ENCODE measurements at places on chromosomes 3 and 15.

GRCh38 chr3:137764001-137764433, at the start of gene SOX14:
Gene SOX14, plus strand, starts transcription at chr3:137764315. Its CDS starts 470 bp downstream, at chr3:137764785.
- no peak for DNase-seq

- DNase-seq, result no peak
Observed at GRCh38 chr15:63212050-63213004, 22.9 kb downstream of the RAB8B start.

DNA sequence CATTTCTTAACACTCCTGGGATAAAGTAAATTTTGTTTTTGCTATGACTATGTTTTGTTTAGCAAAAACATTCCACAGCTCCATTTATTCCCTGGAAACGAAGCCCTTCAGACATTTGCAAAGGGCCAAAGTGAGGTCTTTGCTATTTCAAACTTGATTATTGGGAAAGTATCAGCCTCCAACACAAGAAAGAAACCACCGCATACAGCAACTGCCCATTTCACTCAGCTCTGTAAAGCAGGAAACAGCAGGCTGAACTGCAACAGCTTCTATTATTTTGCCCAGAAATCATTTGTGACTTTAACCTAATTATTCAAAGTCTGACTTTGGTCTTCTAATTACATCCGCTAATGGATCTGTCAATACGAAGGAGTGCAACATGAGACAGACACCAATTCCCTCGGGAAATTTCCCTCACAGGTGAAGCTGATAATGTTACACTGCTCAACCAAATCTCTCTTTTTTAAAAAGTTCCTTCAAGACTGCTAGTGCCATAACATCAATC, 72.1 kb downstream of the RFTN1 start:
- no peak for DNase-seq

DNA sequence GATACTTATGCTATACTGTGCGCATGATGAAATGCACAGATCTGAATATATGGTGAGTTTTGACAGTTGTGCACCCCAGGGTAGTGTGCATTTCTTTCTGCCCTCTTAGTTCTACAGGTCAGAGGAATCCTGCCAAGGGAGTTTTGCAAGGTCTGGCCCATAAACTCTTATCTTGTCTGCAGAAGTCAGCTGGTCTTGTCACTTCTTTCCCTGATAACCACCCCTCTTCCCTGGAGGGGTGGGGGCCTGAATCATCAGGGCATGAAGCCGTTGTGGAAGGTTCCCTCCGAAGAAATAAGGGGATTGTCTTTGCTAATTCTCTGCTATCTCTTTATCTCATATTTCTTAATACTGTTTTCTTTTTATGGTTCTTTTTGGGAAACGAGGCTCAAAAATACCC, 30.4 kb downstream of the TRIM71 start:
- no peak for DNase-seq

DNA sequence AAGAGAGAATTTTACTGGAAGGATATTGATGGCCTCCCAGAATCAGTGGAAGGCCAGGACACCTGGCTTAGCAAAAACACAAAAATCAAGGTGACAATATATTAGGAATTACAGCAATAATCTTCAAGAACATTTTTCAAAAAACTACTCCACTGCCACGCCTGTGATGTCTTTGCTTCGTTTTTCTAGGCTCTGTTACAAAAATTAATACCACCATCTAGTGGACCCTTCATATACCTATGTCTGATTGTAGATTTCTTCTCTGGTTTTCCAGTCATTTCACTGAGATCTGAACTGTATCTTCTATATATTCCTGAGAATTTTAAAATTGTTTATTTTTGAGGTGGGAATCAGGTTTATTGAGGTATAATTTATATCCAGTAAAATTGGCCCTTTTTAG, 5.6 kb upstream of the SLC33A1 start:
- DNase-seq, result no peak

DNA sequence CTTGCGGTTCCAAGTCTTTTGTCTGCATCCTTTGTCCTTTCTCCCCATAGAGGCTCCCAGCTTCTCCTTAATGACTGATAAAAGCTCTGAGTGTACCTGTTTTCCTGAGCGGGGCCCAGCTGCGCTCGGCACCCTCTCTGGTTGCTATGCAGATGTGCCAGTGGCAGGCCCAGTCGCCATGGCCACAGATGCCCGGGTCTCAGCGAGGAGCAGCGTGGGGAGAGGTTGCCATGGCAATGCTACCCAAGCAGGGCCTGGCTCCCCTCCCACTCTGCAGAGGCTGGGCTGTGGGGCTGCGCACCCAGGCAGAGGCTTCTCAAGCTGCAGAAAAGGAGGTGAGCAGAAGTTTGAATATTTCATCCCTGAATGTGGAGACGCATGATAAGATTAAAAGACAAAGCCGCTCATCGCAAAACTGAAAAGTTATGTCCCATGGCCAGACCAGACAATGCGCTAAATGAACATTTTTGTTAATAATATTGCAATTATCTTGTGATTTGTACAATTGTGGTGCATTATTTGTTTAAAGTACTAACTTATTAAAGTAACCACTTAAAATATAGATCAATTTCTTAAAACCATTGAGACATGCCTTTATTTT, 66.1 kb downstream of the TPRA1 start:
- DNase-seq, result no peak

- DNase-seq, result no peak
Observed at GRCh38 chr3:192207239-192207638, 520.1 kb downstream of the FGF12 start.

DNA sequence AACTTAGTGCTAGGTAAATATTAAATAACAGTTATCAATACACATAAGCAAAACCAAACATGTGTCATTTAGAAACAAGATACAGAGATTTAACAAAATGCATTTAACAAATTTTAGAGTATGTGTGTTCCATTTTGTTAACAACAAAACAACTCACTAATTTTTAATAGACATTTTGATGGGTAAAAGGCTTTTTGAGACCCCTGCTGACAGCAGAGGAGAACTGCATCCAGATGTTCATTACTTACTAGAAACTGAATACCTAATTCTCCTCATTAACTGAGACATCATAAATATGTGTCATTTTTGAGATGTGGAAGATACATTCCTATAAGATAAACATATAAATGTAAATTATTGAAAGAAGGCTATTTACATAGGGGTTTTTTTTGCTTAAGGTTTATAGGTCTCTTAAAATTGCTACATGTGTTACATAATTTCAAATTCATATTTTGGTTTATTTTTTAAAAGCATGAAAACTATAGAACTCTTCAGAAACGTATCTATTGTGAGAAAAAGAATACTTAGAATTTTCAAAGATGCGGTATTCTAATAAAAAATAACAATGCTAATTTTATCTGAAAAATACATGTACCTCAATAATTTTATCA, 1009.8 kb downstream of the TUSC7 start:
- DNase-seq, result no peak

DNA sequence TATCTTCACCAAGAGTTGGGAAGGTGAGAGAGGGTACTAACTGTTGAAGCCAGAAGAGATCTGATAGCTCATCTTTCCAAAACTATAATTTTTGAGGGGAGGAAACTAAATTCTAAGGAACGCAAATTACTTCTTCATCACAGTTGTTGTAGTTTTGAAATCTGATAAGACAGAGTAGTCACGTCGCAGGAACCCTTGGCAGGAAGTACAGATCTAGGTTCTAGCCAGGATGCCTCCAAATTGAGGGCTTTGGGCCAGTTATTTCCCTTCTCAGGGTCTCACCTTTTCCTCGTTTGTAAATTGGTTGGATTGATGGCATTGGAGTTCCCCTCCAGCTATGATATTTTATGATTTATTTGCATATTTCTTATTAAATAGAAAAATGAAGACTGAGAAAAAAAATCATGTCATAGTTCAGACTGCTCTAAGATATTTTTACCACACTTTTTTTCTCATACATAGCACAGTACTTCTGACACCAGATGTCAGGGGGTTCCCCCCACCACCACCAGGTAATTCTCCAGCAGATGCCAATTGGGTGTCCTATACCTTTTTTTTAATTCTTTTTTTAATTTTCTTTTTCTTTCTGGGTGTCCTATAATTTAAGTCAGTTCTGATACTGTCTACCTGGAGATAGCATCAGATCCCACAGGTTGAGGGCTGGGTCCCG, 32.3 kb upstream of the APH1B start:
- DNase-seq, result no peak

DNA sequence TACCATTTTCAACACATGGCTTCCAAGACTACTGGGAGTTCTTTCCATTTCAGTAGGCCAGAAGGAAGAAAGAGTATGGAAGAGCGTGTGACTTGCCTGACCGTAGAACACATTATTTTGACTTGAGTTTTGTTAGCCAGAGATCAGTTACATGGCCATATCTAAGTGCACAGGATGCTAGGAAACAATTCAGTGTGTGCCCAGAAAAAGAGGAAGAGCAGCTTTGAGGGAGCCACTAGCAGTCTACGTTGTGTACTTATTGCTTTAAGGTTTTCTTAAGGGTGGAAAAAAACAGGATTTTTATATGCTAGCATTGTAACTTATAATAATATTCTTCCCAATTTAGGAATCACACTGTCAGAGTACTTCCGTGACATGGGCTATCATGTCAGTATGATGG, 44.1 kb upstream of the GRAMD1C start:
- DNase-seq, result no peak

DNA sequence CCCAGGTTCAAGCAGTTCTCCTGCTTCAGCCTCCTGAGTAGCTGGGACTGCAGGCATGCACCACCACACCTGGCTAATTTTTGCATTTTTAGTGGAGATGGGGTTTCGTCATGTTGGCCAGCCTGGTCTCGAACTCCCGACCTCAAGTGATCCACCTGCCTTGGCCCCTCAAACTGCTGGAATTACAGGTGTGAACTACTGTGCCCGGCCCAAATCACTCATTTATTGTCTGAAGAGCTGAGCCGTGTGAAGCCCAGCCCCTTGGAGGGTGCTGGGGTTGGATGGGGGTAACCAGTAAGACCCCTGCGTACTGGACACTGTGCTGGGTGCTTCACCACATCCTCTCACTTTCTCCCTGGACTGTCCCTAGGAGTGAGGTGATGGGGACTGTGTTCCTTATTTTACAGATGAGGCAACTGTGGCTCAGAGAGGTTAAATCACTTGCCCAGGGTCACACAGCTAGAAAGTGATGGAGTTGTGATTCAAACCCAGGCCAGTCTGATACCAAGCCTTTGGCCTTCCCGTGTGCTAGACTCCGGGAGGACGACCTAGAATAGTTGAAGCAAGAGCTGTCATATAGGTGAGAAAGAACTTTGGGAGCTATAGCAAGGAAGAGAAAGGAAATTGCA, 41.7 kb upstream of the IREB2 start:
- no peak for DNase-seq

DNA sequence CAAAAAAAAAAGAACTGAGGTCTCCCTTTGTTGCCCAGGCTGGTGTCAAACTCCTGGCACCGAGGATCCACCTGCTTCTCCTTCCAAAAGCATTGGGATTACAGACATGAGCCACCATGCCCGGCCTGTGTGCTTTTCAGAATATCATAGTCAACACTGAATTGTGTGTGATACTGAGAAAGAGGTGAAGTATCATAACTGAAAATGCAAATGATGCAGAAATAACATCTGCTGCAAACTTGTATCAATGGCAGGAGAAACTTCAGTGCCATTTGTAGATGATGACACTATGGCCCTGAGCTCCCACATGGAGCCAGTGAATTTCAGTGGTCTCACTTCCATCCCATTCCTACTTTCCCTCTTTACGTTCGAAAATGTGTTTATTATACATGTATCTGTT, 21.9 kb downstream of the IL12A start:
- no peak for DNase-seq

- DNase-seq, result no peak
Observed at GRCh38 chr3:13567684-13568514, 19.0 kb downstream of the FBLN2 start.

- DNase-seq, result no peak
Observed at GRCh38 chr15:27573805-27574485, 525.2 kb downstream of the OCA2 start.

GRCh38 chr15:58864602-58865424, 68.7 kb downstream of the SLTM start:
- no peak for DNase-seq

DNA sequence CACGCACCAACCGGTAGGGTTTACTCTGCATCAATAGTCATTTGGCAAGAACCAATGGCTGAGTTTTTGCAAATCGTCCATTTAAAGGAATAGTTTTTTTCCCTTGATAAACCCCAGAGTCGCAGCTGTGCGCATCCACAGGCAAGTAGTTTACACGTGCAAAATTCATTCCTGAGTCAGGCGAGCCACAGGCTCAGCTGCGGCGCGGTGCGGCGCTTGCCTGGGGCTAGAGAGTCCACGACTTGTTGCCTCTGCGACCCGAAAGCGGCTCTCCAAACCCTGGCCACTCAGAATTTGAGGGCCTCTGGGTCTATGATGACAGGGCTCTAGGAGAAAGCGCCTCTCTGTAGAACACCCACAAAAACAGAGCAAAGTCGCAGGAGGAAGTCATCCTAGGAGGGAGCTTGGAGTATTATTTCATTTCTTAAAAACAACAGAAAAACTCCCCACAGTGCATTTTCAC, 36.7 kb downstream of the ZIC4 start:
- DNase-seq, result no peak

DNA sequence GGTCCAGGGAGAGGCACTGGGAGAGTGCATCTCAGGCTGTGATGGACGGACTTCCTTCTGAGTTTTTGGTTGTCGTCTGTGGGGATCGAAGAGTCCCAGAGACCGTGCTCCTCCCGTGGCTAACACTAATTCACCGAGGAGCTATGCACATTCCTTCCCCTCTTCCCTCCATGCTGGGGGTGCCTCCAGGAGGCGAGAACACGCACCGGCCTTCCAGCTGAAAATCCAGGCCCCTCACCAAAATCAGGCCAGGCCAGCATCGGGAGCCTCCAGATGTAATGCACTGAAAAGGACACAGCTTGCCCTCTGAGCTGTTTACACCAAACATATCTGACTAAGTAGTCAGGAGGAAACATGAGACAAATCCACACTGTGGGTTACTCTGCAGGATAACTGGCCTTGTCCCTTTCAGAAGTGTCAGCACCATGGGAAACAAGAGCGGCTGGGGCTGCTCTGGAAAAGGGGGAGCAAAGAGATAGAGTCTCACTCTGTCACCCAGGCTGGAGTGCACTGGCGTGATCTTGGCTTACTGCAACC, 5.5 kb downstream of the RNU5B-1 start:
- no peak for DNase-seq

- no peak for DNase-seq
Observed at GRCh38 chr3:152714507-152714906, 120.4 kb upstream of the P2RY1 start.

DNA sequence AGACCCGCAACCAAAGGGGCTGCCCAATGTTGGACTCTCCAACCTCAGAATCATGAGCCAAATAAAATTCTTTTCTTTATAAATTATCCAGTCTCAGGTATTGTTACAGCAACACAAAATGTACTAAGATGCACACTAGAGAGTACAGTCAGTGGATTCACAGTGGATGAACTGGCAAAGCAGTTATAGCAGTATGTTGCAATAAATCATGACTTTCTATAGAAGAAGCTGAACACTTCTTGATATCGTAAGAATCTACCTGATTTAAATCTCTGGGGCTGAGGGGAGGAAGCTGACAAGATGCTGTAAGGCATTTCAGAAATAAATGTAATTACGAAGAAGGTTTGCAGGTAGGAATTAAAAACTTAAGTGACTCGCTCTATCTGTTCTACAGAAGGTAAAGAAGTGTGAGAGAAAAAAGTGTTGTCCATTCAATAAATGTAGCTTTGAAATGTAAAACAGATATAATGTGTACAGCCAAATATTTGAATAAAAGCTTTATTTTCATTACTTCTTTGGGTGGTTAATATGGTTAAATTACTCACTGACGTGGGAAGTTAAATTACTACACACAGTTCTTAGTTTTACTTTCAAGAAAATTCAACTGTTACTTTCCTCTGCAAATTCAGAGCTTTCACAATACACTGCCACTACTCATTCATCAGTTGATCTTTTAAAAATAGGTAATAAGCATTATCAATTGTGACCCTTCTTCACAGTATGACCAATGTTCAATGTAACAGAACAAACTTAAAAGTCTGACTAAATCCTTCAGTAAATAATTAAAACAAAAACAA, 439.1 kb downstream of the SHQ1 start:
- no peak for DNase-seq

Data from urinary bladder (tissue), 4 donors.